ENCODE measurements at places on chromosomes 3 and 15.

- DNase-seq, result no peak
Observed at GRCh38 chr15:67331676-67332075, 77.1 kb downstream of the IQCH start.

- no peak for DNase-seq
Observed at GRCh38 chr3:119352863-119353527, 58.8 kb downstream of the ARHGAP31 start.

DNA sequence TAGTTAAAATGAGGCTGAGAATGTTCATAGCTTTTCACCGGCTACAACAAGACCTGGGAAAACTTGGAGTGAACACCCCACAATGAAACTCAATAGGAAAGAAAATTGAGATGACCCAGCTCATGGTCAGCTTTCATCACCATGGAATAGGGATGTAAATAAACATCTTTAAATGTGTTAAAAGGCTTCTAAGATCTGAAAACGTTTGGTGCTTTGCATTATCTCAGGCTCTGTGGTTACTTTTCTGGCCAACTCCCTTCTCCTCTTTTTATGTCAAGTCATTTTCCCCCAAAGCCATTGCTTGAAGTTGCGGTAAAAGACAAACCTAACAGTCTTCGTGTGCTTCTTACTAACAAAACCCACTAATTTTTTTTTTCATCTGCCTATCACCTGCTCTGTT lies 195.8 kb downstream of the MECOM start:
- DNase-seq, result no peak

GRCh38 chr15:77557144-77557543 lies 75.6 kb downstream of the LINGO1 start:
- no peak for DNase-seq

DNA sequence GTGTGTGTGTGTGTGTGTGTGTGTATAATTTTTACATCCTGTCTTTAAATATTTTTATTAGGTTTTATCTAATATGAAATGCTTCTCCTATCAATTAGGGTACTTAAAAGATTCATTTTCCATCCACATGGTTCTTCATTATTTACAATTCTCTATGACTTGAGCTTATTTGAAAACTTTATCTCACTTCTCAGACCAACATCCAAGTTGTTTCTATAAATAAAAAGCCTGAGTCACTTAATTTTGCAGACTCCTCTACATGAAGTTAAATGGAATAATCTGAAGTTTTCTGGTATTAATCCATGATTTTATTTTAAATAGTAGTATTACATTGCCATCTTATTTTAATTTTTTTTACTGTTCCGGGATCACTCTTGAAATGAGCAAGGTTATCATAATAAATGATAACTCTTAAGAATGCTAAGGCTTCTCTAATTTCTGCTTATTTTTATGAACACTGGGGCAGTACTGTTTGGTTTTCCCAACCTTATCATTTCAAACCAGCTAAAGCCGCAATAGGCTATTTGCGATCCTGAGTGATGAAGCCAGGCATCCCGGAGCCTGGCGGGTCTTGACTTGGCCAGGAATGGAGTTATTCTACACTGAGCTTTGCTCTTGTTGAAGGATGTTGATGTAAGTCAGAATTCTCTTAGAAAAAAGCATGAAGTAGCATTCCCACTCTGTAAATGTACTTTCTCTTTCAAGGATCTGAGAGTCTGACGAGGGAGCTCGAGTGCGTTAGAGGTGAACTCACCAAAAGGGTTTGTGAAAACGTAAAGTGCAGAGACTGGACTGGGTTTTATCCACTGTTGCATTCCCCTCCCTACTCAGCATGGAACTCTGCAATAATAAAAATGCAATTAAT lies 220.2 kb upstream of the LRTM1 start:
- no peak for DNase-seq

DNA sequence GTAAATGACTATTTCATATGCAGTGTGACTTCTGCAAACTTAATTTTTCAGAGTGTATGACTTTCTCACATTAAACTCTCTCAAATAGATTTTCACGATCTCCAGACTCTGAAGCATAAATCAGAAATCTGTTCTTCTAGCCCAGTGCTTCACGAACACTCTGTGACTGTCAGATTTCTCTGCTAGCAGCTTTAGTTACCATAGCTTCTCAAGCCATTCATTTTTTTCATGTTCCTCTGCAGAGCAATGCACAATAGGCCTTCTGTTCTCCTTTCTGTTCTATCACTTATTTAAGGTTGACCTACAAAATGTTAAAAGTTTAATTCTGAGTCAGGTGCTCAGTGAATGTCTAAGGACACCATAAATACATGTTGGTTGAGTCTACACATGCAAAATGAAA lies 1102.2 kb downstream of the TUSC7 start:
- DNase-seq, result no peak

GRCh38 chr3:169627789-169628188 lies 35.7 kb downstream of the MECOM start:
- DNase-seq, result no peak

- no peak for DNase-seq
Observed at GRCh38 chr15:67979281-67979680, 74.8 kb upstream of the PIAS1 start.

DNA sequence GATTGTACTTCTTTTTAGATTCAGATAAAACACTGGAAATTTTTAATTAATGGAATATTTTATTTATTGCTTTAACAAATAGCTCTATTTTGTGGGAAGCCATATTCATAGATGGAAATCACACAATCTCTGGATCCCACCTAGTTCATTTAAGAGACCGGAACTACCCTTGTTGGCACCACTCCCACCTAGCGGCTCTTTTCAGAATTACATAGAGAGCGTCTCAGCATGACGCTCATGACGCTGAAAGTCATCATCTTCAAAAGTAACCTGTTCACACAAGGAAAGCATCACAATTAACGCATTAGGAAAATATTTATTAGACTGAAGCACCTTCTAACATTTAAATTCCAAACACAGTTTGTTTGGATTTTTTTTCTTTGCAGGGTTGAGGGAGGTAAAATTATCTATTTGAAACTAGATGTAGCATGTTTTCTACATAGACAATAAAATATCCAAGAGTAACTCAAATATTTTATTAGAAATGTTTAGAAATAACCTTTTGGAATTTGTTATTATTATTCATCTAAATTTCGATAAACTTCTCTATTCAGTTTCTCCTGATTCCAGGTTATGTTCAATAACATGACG lies 214.9 kb upstream of the ARRDC4 start:
- no peak for DNase-seq

DNA sequence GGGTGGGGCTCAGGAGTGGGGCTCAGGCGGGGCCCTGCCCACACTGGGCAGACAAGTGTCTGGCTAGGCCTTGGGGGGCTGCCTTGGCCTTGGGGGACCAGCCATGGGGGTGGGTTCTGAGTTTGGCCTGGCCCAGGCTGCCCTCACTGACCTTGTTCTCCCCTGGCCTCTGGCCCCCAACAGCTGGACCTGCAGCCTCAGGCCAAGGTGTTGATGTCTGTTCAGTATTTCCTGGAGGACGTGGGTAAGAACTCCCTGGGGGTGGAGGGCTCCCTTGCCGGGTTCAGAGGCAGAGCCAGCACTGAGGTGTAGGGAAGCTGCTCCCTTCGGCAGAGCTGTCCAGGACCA lies 20.0 kb downstream of the PRKCD start:
- no peak for DNase-seq

- DNase-seq, result no peak
Observed at GRCh38 chr15:49343546-49343945, 79.5 kb upstream of the FGF7 start.

- no peak for DNase-seq
Observed at GRCh38 chr3:87796137-87796842, 262.5 kb downstream of the CGGBP1 start.

- DNase-seq, result no peak
Observed at GRCh38 chr3:176794406-176794805, 402.9 kb downstream of the TBL1XR1 start.

GRCh38 chr15:43346305-43346704 lies 15.9 kb upstream of the LCMT2 start:
- no peak for DNase-seq

DNA sequence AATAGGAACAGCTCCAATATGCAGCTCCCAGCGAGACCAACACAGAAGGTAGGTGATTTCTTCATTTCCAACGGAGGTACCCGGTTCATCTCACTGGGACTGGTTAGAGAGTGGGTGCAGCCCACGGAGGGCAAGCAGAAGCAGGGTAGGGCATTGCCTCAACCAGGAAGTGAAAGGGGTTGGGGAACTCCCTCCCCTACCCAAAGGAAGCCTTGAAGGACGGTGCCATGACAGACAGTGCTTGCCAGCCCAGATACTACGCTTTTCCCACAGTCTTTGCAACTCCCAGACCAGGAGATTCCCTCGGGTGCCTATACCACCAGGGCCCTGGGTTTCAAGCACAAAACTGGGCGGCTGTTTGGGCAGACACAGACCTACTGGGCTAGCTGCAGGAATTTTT lies 576.9 kb upstream of the NECTIN3 start:
- no peak for DNase-seq

GRCh38 chr15:90530250-90531051 lies 728 bp downstream of the CRTC3 start:
- no peak for DNase-seq

GRCh38 chr15:34665498-34666116 lies 82.2 kb upstream of the GOLGA8B start:
- DNase-seq, result no peak

GRCh38 chr3:174869448-174869847 lies 10.3 kb downstream of the NAALADL2 start:
- no peak for DNase-seq

DNA sequence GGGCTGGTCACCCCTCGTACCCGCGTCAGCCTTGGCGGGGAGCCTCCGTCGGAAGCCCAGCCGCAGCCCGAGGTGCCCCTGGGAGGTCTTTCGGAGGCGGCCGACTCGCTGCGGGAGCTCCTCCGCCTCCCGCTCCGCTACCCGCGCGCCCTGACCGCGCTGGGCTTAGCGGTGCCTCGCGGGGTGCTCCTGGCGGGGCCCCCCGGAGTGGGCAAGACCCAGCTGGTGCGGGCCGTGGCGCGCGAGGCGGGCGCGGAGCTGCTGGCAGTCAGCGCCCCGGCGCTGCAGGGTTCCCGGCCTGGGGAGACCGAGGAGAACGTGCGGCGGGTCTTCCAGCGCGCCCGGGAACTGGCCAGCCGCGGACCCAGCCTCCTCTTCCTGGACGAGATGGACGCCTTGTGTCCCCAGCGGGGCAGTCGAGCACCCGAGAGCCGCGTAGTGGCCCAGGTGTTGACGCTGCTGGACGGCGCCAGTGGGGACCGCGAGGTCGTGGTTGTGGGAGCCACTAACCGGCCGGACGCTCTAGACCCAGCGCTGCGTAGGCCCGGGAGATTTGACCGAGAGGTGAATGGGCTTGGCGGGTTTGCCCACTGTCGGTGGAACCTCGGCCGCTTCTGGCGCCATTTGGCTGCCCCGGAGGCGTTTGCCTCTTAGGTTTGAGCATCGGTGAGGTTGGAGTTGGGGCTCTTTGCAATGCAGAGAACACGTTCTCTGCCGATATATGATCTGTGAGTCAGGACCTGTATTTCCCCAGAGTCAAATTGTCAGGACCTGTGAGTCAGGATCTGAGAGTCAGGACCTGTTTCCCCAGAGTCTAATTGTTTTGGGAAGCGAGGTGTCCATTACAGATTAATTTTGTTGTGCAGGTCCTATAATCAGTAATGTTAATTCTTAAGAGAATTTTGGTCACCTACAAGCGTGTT lies 24.9 kb upstream of the GATM start:
- DNase-seq, result peak; percentile 3

GRCh38 chr3:183265157-183265642 lies 12.1 kb downstream of the B3GNT5 start:
- no peak for DNase-seq

DNA sequence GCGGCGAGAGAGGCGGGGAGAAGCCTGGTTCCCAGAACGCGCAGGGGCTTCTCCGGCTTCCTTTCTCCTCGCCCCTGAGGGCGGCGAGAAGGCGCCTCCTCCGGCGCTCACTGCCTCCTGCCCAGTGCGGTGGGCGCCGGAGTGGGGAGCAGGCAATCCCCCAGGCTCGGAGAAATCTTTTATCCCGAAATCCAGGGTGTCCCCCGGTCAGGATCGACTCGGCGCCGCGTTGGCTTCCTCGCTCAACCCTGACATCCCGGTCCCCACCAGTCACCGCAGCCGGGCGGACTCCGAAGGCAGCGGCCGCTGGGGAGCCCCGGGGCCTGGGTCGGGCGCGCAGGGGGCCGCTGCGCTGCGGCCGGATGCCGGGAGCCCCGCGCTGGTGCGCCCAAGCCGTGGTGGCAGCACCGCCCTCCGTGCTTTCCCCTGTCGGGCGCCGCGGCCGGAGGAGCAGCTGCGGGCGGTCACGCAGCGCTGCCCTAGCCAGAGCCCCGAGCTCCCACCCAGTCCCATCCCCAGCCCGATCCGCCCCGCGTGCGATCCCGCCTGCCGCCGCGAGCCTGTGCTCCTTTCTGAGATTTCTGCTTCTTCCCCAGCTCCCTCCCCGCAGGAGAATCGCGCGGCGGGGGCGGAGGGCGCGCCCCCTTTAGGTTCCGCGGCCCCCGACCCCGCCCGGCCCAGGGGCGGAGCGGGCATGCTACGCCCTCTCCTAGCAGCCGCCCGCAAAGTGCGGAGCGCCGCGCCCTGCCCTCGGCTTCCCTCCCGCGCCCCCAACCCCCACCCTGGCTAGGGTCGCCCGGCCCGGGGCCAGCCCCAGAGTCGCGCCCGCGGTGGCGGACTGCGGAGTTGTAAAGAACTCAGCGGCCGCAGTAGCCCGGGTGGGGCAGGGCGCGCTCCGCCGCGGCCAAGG lies 683 bp upstream of the CACNA2D3 start:
- no peak for DNase-seq

DNA sequence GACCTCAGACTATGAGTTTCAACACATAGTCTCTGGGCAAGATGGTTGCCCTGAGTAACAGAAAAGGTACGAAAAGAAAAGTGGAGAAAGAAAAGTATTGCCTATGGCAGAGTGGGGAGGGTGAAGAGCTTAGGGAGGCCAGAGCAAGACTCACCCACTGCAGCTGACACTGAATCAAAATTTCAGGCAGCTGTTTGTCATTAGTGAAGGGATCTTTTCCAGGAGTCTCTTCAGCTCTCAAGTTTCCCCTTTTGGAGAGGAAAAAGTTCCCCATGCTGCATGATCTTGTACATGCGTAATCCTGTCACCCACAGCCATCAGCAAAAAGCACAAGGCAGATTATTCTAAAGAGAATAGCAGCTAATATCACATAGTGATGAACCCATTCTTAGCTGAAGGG lies 616.9 kb upstream of the GBE1 start:
- no peak for DNase-seq

DNA sequence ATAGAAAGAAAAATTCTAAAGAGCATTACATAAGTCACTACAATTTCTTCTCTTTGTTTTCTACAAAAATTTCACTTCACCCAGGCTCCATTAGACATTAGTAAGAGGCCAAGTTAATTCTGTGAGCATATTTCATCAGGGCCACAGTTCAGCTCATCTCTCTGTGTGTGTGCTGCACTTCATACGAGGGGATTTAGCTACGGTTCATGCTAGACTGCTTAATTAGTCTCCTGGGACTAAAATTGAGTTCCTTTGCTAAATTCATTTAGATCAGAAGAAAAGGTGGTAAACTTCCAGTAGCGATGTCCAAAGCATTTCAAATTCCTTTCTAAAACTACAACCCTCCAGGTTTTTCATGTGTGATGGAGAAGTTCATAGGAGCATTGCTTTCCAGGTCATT lies 83.1 kb upstream of the SETMAR start:
- DNase-seq, result no peak

- DNase-seq, result no peak
Observed at GRCh38 chr3:30006111-30006510, 600.3 kb upstream of the TGFBR2 start.

GRCh38 chr15:70033109-70033508 lies 64.6 kb downstream of the TLE3 start:
- DNase-seq, result no peak
